Naive thymus-derived CD8-positive, alpha-beta T cell (primary cell): ENCODE measurements at places on chromosomes 5 and 9.

GRCh38 chr5:77311214-77311571 lies 100.7 kb downstream of the PDE8B start:
- DNase-seq = no peak

- DNase-seq = no peak
Measured at GRCh38 chr9:30197954-30198353, 2186.5 kb upstream of the ACO1 start.

- DNase-seq = no peak
Measured at GRCh38 chr5:143226361-143226760, 177.1 kb downstream of the NR3C1 start.

DNA sequence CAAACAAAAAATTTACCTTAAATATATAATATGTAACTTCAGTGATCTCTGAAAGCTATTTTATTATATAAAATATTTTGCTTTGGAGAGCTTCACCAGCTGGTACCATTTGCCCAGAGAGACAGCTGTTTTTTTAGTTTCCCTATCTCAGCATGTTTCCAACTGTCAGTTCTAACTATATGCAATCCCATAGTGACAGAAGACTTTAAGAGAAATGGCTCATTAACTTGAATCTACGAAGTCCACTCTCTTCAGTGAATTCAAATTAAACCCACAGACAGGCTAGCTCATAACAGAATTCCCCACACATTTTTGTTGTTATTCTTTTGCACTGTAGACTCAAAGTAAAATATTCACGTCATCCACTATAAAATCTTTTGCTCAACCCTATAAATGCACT lies 251.8 kb upstream of the POU5F2 start:
- no peak for DNase-seq

GRCh38 chr9:68493958-68494577 lies 46.6 kb downstream of the TMEM252 start:
- DNase-seq = no peak

DNA sequence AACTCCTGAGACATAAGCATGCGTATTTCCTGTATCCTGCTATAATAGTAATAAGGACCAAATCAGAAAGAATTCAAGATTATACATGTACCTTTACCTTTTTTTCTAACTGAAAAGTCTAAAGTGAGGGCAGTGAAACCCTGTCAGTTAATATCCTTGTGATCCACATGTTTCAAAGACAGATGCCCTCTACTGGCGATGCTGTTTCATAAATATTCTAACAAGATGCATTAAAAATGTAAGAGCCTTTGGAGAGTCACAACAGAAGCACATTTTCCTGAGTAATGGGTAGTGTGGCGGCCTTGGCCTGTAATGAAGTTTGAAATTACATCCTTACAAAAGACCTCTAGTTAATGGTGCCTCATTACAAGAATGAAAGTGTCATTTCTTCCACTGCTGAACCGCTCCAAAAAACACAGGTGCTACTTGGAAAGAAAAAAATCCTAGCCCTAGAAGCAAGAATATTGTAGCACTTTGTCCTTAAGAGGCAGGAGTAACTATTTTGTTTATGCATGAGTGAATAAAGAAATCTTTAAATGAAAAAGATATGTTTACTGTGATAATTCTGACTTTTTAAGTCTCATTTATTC lies 232.6 kb downstream of the EPB41L4A start:
- no peak for DNase-seq

- DNase-seq = no peak
Measured at GRCh38 chr5:65813174-65813573, 91.2 kb downstream of the NLN start.

- no peak for DNase-seq
Measured at GRCh38 chr9:104256696-104257062, 162.6 kb downstream of the SMC2 start.

DNA sequence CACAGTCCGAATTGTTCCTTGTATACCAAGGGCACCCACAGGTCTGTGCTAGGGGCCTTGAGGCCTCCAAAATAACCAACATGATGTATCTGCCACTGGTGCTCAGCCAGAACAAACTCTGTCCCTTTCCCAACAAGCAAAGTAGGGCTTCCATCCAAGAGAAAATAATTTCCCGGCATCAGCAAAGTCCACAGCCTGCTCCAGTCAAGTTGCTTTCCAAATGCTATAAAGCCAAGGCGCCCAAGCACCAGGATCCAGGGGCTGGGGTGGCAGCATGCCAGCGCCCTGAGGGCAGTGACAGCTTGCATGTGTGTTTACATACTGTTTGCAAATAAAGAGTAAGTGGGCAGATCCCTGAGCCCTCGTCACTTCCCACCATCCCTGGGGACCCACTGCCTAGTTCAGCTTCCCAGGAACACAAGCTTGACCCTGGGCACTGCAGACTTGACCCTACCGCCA lies 155.9 kb downstream of the ERCC6L2 start:
- DNase-seq = no peak

DNA sequence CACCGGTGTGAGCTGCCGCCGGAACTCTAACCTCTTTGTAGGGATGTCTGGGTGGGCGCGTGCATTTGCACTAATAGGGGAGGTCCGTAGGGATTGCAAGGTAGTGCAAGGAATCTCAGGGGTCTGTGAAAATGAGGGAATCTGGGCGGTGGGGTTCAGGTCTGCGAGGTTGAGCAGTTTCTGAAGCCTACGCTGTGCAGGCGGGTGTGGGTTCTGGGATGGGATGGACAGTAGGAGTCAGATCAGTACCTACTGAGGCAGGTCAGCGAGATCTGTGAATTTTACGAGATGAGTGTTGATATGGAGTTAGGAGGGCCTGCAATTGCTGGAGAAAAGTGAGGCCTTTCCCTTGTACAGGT lies 856 bp upstream of the ATOSB start:
- no peak for DNase-seq

GRCh38 chr5:142512043-142513042 lies 173.5 kb downstream of the FGF1 start:
- DNase-seq = no peak

DNA sequence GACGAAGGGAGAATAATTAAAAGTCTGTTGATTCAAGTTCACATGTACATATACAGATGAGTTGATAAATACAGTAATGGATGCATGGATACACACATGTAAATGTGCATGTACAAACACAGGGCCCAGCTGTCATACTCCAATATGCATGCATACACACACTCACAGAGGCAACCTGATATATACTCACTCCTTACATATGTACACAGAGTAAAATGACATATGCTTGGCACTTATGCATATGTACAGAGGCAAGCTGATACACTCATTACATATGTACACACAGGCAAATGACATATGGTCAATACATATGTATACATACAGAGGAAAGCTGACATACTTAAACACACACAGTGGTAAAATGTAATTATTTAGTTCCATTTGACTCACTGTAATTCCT lies 7.2 kb upstream of the TMEFF1 start:
- DNase-seq = no peak

DNA sequence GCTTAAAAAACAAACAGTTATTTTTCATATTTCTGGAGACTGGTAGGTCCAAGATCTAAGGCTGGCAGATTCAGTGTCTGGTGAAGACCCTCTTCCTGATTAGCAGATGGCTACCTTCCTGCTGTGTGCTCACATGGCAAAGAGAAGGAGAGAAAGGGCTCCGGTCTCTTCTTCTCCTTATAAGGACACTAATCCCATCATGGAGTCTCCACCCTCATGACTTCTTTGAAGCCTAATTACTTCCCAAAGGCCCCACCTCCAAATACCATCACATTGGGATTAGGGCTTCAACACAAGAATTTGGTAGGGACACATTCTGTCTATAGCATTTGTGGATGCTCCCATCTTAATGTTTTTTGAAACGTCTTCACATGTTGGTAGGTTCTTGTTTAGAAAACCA lies 391.1 kb downstream of the TMEM161B start:
- no peak for DNase-seq

- DNase-seq = no peak
Measured at GRCh38 chr5:159061179-159061796, 38.4 kb downstream of the EBF1 start.

DNA sequence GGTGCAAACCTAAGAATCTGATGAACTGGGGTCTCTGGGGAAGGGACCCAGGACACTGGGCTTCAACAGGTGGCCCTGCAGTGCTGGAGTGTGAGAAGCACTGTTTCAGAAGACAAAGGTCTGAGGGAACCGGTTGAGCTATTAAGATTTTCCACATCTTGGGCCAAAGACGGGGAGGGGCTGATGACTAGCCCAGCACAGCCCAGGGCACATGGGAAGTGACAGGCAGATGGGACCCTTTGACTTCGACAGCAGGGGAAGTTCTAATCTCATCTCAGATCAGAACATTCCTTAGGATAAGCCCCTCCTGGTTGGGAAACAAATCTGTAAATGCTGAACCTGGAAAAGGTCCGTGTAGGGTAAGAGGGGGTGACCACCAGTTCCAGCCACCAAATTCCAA lies 67.4 kb downstream of the RAPGEF1 start:
- no peak for DNase-seq

- DNase-seq = peak; percentile 39
Measured at GRCh38 chr9:137552022-137552768, 516 bp downstream of the MRPL41 start.

DNA sequence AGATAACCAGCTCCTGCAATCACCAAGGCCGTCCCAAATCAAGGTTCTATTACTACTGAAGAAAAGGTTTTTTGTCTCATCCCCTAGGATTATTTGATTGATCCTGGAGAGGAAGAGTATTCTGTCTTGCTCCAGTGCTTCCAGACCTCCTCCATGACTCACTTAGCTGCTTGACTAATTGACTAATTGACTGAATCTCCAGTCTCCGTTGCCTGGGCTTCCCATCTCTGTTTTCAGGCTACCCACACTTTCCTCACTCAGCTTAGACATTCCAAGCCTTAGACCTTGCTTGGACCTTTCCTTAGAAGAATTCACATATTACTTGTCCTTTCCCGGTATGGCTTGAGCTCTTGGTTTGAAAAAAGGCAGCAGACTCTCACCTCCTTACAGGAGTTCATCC lies 60.6 kb downstream of the FRMD3 start:
- DNase-seq = no peak

DNA sequence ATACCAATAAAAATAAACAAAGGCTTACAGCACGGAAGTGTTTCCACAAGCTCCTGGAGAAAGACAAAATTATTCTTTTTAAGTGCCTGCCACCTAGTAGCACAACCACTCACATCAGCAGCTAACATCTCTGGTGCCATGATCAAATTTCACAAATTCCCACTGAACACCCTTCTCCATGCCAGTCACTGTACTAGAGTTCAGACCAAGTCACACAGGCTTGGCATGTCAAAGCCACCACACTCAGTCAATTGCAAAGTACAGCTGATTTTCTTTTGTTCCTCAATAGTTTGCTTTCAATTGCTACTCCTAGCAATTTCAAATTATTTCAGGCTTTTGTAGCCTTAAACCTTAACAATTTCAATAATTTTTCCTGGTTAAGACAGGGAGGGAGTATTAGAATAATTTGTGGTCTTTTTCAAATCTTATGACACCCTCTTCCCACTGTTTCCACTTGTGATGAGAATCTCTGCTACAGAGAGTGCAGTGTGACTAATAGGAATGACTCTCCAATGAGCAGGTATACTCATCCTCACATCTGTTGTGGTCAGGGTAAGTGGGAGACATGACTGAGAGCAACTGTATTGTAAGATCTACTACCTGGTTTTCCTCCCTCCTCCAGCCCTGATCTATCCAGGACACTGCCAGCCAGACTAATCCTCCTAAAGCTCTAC lies 46.2 kb downstream of the RNF145 start:
- DNase-seq = no peak

DNA sequence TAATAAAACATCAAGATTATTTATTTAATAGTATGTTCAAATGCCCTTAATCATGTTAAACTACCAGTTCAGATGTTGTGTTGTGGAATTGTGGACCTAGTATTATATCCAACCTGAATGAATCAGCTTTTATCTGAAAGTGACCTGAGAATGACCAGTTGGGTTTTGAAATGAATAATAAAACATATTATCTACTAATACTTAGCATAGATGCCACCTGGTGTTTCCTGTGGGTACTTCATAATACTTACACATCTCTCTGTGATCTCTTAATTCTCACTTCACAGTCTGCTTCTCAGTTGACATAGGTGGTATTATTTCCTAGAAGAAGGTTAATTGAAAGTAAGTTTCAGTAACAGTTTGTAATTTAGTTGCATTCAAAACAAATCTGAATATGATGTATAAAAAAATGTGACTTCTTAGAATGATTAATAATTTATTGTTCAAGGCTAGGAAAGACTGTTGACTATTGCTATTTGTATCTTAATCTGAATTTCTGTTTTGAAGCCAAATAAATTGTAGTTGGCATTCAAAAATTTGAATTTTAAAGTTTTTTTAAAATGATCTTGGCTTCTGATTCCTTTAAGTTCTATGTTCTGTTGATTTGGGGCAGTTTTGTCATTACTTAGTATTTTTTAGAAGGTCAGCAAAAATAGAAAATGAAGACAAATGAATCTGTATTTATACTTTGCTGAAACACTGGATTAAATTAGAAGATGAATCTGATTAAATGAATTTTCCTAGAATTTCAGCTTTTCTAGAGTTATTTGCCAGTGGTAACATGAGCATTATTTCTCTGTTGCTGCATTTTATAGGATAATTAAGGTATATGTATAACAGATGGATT lies 48.2 kb downstream of the KIF2A start:
- no peak for DNase-seq

DNA sequence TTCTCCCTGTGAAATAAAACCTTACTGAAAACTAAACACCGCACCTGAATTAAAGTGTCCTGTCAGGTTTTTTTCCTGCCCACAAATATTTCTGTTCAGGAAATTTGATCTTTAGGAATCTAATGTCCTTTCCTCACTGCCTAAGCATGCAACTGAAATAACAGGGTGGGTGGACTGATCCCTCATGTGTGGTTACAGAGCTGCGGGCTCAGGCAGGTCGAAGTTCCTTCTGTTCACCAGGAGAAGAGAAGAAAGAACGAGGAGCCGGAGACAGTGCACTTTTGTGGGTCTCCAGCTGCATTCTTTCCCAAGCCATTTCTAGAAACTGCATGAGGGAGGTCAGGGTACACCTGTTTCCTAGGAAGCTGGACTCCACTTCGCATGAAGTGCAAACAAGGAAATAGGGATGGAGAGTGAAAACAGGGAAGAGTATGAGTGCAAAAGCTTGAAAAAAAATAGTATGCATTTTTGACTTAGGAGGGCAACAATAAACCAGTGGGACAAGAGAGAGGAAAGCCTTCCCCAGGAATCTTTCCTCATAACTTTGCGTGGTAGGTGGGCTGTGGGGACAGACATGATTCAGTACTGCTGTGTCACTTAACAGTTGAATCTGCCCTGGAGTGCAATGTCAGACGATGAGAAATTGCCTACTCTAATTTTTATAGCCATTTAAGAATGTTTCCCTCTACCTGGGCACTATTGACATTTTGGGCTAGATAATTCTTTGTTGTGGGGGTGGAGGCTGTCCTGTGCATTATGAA lies 60.3 kb downstream of the GCNT1 start:
- DNase-seq = no peak

GRCh38 chr9:14433351-14434157 lies 119.6 kb upstream of the NFIB start:
- DNase-seq = no peak
